ENCODE measurements at places on chromosomes 2 and 18.

DNA sequence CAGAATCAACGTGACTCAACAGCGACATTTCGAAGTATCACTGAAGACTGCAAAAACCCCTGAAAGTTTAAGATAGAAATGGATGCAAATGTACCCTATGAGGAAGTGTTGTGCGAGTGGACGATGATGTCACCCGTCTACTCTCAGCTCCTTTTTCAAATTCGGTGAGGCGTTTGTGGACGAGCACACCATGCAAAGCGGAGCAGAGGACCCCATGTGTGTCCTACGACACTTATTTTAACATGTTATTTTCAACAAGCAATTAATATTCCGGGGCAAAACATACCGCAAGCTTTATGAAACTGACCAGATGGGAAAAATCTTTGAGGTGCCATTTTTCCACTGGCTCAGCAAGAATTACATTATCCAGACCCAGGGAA lies 2.0 kb downstream of the PXDN start:
- DNase-seq, result no peak

GRCh38 chr2:239862613-239863012 lies 162.5 kb downstream of the NDUFA10 start:
- no peak for DNase-seq

- no peak for DNase-seq
These were observed 818.2 kb downstream of the SATB2 start for GRCh38 chr2:198639580-198639979.

GRCh38 chr18:55549474-55550104 lies 38.4 kb downstream of the TCF4 start:
- DNase-seq, result no peak

DNA sequence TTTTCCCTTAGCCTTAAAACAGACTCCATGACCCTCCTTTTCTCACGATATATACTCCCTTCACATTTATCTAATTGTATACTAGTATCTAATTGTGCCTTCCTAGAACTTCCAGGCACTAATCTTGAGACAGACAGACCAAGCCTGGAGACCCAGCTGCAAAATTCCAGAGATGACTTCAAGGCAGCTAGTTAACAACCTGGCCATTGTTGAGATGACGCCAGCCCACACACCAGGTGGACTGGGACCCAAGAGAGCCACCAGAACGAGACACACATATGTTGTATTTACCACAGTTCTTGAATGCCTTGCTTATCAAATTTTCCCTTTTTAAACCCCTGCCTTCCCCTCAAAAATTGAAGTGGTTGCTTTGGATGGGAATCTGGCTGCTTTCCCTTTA lies 48.9 kb upstream of the SELENOI start:
- DNase-seq, result no peak

GRCh38 chr2:148567716-148568115 lies 76.8 kb upstream of the EPC2 start:
- no peak for DNase-seq

- DNase-seq, result no peak
These were observed 54.0 kb upstream of the PGAP1 start for GRCh38 chr2:196980473-196980872.

DNA sequence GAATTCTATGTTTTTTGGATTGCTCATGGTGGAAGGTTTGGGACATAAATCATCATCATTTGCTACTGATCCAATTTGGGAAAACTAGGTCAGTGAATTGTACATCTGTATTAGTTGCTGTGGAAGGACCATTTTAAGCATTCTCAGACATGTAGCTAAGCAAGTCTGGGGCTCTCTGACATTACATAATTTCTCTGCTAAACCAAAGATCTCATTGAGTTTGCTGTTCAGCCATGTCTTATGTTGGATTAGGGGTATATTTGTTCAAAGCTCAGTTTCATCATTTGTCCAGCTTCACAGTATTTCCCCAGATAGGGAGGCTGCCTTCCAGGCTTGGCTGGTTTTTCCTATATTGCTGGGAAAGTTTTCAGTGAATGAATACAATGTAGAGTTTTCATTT lies 399.7 kb downstream of the MTX2 start:
- DNase-seq, result no peak

- no peak for DNase-seq
These were observed 3.8 kb downstream of the GRB14 start for GRCh38 chr2:164617466-164617865.

DNA sequence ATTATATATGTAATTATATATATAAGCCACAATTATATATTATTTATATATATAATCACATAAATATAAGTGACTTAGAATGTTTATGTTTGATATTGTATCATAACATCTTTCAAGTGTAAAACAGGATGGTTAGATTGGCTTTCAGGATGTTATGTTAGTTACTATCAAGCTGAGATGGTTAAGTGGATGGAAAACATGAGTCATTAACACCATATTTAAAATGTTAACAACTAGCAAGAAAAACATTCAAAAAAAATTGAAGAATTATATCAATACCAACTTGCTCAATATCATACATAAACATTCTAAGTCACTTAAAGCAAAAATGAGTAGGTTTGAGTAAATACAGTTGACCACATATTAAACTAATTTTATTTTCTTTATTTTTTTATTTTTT lies 21.8 kb upstream of the RAB27B start:
- no peak for DNase-seq

- DNase-seq, result no peak
These were observed 40.4 kb upstream of the ANKRD62 start for GRCh38 chr18:12053289-12053688.

- DNase-seq, result no peak
These were observed 71.3 kb downstream of the DPP4 start for GRCh38 chr2:162002623-162003235.

DNA sequence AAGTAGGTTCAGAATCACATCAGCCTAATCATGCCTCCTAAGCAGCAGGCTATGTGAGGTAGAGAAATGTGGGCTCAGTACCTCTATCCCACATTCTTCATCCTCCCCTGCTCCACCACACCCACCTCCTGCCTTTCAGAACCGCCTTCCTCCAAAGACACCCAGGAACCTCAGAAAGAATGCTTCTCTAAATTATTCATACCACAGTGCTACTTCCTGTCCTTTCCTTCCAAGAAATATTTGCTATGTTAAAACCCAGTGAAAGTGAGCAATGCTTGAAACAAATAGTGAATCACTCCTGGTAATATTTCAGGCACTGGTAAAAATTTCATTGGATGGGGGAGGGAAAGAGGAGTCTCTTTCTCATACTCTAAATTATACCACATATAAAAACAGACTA lies 24.0 kb upstream of the CREB1 start:
- DNase-seq, result no peak

- no peak for DNase-seq
These were observed 563.9 kb upstream of the NRXN1 start for GRCh38 chr2:51595836-51596235.

DNA sequence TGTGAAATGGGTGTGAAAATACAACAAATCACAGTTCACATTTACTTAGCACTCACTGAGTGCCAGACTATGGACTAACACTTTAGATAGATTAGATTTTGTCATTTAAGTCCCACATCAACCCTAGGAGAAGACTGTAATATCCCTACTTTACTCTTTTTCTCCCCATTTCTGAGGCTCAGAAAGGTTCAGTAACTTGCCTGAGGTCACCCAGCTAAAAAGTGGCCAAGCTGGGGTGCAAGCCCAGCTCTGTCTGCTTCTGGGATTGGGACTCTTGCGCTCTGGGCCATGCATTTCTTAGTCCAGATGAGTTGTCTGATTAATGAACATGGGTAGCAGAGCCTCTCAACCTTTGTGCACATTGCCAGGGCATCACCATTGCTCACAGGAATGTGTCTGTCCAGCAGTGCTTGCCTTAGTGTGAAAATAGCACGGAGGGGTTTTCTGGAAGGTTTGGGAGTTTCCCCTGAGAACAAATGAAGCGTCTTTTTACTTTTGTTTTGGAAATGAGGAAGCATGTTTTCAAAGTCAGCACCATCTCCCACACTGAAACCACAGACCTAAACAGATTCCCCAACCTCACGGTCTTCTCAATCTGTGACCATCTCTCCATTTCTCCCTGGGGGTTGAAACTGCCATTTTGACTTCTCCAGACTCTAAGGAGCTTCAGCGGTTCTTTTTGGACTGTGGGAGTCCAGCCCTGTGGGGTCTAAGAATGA lies 31.9 kb downstream of the NRP2 start:
- no peak for DNase-seq

- DNase-seq, result no peak
These were observed 1.7 kb downstream of the FZD7 start for GRCh38 chr2:202035089-202035940.

GRCh38 chr2:190781604-190782198 lies 98.9 kb upstream of the GLS start:
- peak; percentile 24 for DNase-seq

DNA sequence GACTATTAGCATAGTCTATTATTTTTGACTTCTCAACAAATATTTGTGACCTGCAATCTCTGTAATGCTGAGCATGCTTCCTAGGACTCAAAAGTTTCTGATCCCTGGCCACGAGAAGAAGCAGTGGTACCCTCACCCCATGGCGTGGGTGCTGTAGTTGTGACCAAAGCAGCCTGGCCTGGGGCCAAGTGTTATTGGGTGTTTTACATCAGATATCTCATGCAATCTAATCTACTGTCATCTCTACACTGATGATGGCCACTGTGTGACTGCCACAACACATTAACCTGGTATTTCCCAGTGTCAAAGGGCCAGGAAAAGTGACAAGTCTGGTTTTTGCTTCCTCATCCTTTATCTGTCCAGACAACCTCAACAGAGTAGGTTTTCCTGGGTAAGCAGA lies 80.8 kb upstream of the WIPF1 start:
- DNase-seq, result no peak

GRCh38 chr2:20633794-20634506 lies 16.9 kb downstream of the HS1BP3 start:
- DNase-seq, result no peak

DNA sequence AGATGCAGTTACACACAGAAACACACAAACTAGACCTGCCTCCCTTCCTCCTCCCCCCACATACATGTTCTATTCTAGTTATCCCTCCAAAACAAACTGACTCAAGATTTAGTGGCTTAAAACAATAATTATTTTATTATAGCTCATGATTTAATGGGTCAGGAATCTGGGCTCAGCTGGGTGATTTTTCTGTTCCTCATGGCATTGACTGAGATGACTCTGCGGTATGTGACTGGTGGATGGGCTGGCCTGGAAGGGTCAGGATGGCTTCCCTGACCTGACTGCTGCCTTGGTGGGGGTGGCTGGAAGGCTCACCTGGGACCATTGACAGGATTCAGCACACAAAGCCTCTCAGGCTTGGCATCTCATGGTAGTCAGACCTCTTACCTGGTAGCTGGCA lies 33.7 kb upstream of the NTSR2 start:
- no peak for DNase-seq

- no peak for DNase-seq
These were observed 18.4 kb downstream of the NCOA1 start for GRCh38 chr2:24509425-24509824.

DNA sequence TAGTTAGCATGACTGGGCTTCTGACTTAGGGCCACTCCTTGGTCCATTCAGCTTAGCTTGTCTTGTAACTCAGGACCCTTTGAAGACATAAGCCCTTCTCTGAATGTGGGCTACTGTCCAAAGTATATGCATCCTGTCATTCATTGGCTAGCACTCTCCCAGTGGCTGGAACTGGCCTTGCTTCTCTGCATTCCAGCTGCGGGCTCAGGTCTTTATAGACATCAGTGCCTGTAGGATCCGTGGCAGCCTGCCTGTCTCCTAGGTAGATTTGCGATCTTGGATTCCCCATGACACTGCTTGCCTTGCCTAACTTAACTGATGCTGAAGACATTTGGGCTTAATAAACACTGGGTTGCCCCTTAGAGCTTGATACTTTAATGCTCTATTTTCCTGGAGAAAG lies 170.1 kb downstream of the DCC start:
- DNase-seq, result no peak

GRCh38 chr2:74076074-74076470 lies 71.6 kb downstream of the BOLA3 start:
- DNase-seq, result no peak

DNA sequence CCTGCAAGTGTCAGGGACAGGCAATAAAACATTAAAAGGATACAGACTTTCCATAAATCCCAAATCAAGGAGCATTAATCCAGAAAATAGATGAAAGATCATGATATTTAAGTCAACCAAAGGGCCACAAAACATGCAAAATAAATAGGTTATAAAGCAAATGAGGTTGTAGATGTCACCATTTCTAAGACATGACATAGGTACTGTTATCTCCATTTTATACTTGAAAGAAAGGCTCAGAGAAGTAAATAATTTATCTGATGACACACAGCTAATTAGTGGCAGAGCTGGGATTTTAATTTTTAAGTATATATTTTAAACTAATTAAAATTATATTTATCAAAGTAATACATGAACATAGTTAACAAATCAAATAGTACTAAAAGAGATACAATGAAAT lies 301.8 kb downstream of the AGPS start:
- DNase-seq, result no peak

GRCh38 chr2:206275312-206276055 lies 1.0 kb downstream of the ZDBF2 start:
- DNase-seq, result no peak

- DNase-seq, result no peak
These were observed 223.9 kb downstream of the LDLRAD4 start for GRCh38 chr18:13442451-13442850.

DNA sequence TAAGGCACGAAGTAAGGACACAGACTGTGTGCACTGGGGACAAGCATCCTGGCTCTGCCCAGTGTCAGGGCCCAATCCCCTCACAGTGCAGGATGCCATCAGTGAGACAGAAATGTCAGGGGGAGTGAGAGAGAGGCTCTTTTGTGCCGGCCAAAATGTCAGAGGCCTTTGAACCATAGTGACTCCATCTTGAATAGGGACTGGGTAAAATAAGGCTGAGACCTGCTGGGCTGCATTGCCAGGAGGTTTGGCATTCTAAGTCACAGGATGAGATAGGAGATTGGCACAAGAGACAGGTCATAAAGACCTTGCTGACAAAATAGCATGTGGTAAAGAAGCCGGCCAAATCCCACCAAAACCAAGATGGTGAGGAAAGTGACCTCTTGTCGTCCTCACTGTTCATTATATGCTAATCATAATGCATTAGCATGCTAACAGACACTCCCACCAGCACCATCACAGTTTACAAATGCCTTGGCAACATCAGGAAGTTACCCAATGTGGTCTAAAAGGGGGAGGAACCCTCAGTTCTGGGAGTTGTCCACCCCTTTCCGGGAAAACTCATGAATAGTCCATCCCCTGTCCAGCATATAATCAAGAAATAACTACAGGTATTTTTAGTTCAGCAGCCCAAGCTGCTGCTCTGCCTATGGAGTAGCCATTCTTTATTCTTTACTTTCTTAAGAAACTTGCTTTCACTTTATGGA lies 337.4 kb downstream of the LPIN1 start:
- DNase-seq, result no peak

- no peak for DNase-seq
These were observed 24.8 kb downstream of the DDX1 start for GRCh38 chr2:15616429-15616828.

GRCh38 chr2:225002039-225002655 lies 40.1 kb downstream of the DOCK10 start:
- peak; percentile 56 for DNase-seq

GRCh38 chr18:34522603-34523002 lies 187.5 kb upstream of the DTNA start:
- no peak for DNase-seq

- no peak for DNase-seq
These were observed 214.0 kb upstream of the NT5C1B start for GRCh38 chr2:18803141-18803939.

- no peak for DNase-seq
These were observed 862 bp upstream of the TMEM177 start for GRCh38 chr2:119678021-119678656.
